Anterior cingulate cortex (tissue), 58 donors: ENCODE measurements at places on chromosomes 6 and 20.

DNA sequence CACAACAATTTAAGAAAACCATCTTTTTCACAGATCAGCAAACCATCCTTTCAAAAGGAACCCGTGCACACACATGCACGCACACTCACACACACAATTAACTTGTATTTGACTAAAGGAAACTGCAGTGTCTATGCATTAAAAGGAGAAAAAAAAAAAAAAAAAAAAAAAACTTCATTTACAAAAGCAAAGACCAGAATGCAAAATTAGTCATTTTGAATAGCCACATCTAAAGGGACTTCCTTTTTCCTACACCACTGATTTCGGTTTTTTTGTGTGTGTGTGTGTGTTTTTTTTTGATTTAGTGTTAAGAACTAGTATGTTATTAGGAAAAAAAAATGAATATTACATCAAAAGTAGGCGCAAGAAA, 6.3 kb downstream of the ZMYND8 start:
- no peak for DNase-seq

DNA sequence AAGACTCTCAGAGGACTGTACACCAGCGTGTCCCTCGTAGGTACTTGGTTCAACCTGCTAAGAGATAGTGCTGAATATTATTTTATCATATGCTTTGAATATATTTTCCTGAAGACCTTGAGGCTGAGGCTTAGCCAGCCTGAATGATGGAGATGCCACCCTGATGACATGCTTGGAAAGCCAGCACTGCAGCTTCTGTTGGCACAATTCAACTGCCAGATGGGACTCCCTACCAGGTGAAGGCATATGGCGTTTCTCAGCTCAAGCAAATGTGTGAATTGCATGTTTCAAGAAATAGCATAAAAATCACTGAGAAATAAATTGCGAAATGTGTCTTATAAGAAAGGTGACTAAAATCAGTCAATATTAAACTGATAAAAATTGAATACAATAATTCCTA, 228.1 kb upstream of the CST7 start:
- no peak for DNase-seq

DNA sequence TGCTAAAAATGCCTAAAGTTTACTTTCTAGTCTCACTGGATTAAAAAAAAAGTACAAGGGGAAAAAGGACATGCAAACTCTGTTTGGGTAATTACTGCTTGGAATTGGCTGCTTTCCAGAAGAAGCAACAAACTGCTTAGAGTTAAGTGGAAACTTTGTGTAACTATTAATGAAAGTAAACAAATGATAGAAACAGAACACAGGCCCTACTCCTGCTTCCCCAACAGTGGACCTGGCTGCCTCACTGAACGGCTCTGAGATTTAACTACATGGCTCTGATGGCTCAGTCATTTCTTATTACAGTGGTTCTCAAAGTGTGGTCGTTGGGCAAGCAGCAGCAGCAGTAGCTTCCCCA, 108.5 kb downstream of the MAN1A1 start:
- no peak for DNase-seq

- DNase-seq = no peak
These were observed 23.7 kb downstream of the TGM2 start for GRCh38 chr20:38141204-38141888.

DNA sequence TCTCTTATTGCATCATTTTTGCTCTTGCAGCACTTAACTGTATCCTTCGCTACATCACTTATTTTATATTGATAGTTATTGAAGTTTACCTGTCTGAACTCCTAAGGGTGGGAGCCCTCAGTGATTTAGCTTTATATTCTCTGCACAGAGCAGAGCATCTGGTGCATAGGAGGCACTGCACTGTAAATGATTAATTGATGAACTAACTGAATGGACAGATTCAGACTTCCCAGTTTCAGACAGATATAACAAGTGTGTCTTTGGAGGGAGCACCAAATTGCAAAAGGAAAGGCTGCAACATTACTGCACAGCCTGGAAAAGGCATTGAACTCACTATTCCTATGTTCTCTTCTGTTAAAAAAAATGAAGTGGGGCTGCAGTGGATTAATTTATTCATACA, 160.3 kb downstream of the EDN1 start:
- no peak for DNase-seq

GRCh38 chr6:41498968-41499599, 47.1 kb upstream of the FOXP4 start:
- DNase-seq = no peak

- DNase-seq = no peak
These were observed 3.3 kb downstream of the TAB2 start for GRCh38 chr6:149320796-149321195.

- no peak for DNase-seq
These were observed 3.1 kb downstream of the TNF start for GRCh38 chr6:31578184-31579118.

GRCh38 chr6:170456334-170456733, 96.8 kb downstream of the PSMB1 start:
- DNase-seq = no peak

DNA sequence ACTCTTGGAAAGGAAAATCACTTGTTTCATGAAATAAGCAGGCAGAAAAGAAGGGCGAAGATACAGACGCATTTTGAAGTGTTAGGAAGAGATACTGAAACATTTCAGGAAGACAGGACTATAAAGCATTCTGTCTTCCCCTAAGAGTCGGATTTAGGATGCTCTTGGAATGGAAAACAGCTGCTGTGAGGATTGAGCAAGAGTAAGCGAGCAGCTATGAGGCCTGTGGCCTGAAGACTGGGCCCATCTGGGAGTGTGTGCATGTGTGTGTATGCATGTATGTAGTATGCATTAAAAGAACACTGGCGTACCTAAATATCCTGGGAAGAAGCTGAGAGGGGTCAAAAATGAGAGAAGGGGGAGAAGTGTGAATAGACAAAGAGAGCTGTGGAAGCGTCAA, 83.6 kb downstream of the SIM1 start:
- DNase-seq = no peak
